C1 segment of cervical spinal cord (tissue), 14 donors: ENCODE measurements at places on chromosomes 1 and 21.

DNA sequence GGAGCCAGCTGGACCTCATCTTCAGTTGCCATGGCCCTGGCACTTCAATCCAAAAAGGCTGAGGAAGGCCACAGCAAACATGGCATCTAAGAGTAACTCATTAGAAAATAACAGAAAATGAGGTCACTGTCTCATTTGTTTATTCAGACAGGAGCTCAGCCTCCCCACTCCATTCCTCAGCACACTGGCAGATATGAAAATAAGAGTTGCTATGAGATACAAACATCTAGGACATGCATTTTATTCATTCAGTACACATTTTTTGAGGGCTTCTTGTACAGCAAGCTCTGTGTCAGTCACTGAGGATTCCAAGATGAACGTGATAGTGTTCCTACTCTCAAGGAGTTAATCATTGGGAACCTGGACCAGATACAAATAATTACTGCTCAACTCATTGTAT is 32.7 kb upstream of the TMEM125 start:
- DNase-seq, result no peak

GRCh38 chr1:84366786-84367185 is 31.5 kb upstream of the DNASE2B start:
- no peak for DNase-seq

DNA sequence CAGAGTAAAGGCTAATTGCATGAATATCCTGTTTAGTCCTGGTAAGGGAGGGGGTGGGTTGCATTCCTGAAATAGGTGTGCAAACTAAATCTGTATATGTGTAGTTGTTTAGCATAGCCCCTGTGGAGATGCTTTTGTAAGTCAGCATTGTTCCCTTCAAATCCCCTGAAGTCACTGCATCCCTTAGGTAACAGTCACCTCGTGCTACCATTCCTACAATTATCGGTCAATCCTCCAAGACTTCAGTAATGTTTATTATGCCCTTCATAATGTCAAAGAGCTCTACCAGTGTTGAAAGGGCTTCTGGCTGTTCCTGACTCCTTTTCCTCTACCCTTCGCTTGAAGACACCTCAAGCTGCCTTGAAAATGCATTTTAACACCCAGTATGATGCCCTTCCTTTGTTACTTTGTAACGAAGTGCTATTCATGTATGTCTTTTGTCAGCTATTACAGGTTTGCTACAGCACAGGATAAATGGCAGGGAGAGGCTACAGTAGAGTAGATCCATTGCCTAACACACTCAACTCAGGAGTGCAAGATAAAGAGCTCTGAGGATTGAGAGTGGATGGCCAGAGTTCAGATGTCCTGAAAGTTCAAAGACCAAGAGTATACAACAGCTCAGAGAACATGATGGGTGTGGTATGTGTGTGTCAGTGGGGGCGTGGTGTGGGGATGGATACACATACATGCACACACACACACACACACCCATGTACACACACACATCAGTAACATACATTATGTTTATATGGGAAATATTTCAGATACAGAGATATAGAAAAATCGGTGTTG is 27.4 kb upstream of the FOXD3 start:
- no peak for DNase-seq

GRCh38 chr1:218156595-218156994 is 128.5 kb upstream of the RRP15 start:
- DNase-seq, result no peak

GRCh38 chr1:32063261-32063681 is 9.5 kb upstream of the TMEM39B start:
- DNase-seq, result no peak

GRCh38 chr21:38993561-38993960 is 187.8 kb downstream of the ETS2 start:
- no peak for DNase-seq

- DNase-seq, result no peak
These were observed 5.0 kb downstream of the RNF11 start for GRCh38 chr1:51241119-51241518.

DNA sequence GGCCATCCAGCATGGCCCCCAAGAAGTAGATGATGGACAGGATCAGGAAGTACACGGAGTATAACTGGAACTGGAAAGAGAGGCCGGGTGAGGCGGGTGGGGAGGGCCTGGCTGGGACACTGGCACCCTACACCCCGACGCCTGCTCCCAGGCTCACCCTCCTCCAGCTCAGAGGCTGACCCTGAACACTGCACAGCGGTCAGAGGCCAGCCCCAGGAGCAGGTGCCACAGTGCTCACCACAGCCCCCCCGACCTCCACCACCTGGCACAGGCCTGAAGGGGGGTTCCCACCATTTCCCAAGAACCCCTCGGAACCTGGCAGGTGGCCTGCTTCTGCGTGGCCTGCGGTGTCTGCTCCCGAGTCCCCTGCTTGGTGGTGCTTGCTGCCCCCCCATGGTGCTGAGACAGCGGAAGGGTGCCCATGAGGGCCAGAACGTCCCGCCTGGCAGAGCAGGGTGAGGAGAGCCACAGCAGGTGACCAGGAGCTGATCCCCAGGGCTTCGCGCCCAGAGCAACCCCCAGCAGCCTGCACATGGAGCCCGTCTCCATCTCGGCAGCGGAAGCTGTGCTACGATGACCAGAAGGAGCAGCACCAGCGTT is 26.1 kb downstream of the SLC19A1 start:
- DNase-seq, result no peak

DNA sequence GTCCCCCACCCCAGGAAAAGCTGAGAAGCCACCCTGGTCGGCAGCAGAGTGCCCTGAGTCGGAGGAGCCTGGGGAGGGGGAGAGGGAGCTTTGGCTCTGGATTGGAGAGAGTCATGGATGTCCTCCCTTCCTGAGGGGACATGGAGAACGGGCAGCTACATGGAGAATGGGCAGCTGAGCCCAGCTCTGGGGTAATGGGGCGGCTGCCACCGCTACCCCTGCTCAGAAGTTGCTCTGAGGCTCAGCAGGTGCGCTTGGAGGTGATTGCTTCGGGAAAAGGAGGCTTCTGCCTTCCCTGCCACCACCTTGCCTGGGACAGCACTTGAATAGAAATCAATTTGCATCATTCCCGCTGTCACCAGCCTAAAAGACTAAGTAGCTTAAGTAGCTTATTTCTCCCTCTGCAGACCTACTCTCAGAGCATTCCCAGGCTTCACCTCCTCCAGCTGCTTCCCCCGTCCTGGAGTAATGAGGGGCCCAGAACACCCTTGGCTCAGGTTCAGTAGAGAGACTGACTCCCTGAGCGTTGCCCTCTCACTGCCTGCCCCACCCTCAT is 8.3 kb downstream of the DISP3 start:
- no peak for DNase-seq

DNA sequence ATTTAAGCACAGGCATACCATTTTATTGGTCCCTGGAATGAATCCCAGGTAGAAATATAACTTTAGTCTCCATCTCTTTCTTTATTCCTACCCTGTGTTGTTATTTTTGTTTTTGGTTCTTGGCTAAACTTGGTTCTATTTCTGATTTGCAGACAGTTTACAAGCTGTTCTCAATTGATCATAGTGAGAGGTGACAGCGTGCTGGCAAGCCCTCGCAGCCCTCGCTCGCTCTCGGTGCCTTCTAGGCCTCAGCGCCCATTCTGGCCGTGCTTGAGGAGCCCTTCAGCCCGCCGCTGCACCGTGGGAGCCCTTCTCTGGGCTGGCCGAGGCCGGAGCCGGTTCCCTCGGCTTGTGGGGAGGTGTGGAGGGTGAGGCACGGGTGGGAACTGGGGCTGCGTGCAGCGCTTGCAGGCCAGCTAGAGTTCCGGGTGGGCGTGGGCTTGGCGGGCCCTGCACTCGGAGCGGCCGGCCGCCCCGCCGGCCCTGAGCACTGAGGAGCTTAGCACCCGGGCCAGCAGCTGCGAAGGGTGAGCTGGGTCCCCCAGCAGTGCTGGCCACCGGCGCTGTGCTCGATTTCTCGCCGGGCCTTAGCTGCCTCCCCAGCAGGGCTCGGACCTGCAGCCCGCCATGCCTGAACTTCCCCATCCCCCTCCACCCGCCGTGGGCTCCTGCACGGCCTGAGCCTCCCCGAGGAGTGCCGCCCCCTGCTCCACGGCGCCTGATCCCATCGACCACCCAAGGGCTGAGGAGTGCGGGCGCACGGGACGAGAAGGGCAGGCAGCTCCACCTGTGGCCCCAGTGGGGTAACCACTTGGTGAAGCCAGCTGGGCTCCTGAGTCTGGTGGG is 38.7 kb downstream of the SNRPE start:
- DNase-seq, result no peak

DNA sequence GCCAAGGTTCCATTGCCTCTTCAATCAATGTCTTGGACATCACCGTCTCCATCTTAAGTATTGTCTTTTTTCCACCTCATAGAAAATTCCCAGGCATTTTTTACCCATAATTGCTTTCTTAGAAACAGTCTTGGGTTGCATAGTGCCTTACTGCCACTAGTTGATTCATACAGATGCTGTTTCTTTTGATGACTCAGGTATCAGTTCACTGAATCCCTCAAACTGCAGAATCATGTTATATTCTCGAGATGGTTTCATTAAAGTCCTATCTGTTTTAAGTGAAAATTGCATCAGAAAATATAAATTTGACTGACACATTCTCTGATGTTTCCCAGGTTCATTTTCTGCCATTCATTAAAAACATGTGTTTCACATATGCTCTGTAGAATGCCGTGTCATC is 1489.1 kb downstream of the BRINP3 start:
- no peak for DNase-seq

DNA sequence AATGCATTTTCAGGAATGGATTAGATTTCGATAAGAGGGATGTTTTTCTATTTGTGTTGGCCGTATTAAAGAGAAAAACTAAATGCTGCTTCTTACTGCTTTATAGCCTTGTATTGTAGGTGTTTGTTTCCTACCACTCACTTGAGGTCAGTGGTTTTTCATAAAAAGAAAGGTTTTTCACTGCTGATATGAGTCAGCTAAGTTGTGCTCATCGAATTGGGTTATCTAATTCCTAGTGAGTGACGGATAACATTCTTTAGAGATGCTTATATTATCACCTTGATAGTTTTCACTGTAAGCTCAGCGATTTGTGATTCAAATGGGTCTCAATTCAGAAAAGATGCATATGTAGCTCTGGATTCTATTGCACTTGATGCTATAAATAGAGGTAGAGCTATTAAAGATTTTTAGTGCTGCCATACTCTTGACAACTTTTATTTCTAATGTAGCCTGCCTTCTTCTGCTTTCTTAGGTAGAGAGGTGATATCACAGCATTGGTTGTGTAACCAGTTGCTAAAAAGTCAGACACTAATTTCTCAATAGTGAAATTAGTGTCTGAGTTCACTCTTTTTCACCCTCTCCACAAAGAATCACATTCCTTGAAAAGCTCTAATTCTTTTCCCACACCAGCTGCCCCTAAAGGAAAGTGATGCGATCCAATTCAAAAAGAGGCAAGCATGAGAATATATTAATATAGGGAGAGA is 180.0 kb downstream of the RASAL2 start:
- DNase-seq, result no peak

DNA sequence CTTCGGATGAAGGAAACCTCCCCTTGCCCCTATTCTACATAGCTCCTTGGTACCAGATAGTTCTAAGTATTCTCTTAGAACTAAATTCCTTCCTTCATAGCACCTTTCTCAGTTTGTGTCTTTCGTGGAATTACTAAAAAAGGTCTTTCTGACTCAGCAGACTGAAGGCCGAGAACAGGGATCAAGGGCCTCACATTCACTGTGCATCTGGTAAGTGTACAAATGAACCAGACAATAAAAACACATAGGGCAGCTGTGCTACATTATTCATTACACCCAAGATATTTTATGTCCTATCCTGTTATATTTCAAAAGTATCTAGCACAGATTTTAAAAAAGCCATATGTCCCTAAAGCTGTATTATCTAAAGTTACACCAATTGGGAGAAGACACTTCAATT is 62.9 kb upstream of the HP1BP3 start:
- no peak for DNase-seq

DNA sequence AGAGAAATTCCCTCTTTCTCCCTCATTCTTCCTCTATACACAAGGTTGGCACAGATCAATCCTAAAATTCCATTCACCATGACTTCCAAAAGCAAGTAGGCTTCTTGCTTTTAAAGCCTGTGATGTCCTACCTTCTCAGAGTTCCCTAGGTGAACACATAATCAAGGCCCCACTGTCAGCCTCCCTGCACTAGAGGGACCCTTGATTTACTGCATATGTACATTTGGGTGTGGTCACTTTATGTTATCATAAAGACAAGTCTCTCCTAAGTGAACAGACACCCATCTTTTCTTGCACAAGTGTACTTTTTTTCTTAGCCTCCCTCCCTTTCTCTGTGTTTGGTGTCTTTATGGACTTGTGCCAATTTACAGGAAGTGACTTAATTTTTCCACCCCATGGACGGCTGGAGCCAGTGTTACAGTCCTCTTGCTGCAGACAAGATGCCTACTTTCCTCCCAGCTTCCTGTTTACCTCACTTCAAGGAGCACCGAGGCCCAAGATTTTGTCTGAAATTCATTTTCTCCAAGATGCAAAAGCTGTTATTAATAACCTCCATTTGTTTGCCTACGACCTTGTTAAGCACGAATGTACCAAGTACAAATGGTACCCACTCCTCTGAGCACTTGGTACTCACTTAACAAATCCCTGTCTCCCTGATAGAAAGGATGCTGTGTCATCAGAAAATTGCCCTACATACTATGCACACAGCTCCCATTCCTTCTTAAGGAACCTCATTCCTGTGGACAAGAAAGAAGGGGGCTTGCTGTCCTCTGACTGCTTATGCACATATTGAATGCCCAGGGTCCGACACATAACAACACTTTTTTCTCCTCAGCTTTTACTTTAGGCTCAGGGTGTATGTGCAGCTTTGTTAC is 82.8 kb upstream of the SLC44A3 start:
- no peak for DNase-seq

GRCh38 chr21:33325222-33326067 is 675 bp downstream of the IFNAR1 start:
- peak; percentile 73 for DNase-seq

- no peak for DNase-seq
These were observed 90.6 kb downstream of the GPATCH2 start for GRCh38 chr1:217540321-217540720.

DNA sequence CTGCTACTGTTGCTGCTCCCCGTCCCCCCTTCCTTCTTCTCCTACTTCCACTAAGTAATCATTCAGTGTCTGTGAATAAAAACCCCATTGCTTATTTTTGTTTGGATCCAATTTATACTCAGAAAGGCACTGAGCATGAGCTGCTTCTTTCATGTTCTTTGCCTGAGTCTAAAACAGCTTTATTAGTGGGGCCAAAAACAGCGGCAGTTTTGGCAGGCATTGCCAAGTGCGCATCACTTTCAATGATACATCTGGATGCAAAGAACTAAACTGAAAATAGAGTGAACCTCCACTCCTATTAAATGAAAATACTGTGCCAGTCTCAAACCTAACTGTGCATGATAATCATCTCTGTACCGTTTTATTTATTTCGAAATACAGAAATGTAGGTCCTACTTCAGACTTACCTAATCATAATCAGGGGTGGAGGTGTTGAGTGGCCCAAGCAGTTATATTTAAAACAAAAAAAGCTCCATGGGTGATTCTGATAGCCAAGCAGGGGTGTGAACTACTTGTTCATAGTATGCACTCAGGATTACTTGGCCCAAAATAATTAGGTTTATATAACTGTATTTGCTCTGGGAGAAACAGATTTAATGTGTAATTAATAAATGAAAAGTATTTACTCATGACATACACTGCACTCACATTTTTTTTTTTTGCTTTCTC is 48.4 kb downstream of the NEK7 start:
- no peak for DNase-seq
